ENCODE measurements at places on chromosomes 2 and 18. TPM values are rescaled to one million over a fixed set of nuclear protein-coding genes. Genes with fewer than 3 reads are reported as not detected.

The GPR35 gene
- polyA plus RNA-seq, result 36.3 TPM

The NPHP1 gene
- polyA plus RNA-seq, result not detected

The ZCCHC2 gene
- polyA plus RNA-seq, result 0.71 TPM

The UPP2 gene
- polyA plus RNA-seq, result not detected

The SLC30A3 gene
- polyA plus RNA-seq, result not detected

The CD8B2 gene
- not detected for polyA plus RNA-seq

The CFLAR gene
- polyA plus RNA-seq, result 82.8 TPM

The LNPK gene
- 15.3 TPM for polyA plus RNA-seq

The GALNT13 gene
- polyA plus RNA-seq, result not detected

The ACTR1B gene
- polyA plus RNA-seq, result 68.6 TPM

The SLC16A14 gene
- not detected for polyA plus RNA-seq

The MAP4K4 gene
- polyA plus RNA-seq, result 66.9 TPM

The ALPI gene
- polyA plus RNA-seq, result not detected

The PLA2R1 gene
- not detected for polyA plus RNA-seq

The DPP10 gene
- polyA plus RNA-seq, result not detected

The RGPD4 gene
- polyA plus RNA-seq, result not detected

The DTNB gene
- polyA plus RNA-seq, result 3.0 TPM

The AKAIN1 gene
- not detected for polyA plus RNA-seq
